COLO829 (cell line): ENCODE measurements at places on chromosomes 3 and 15.

- DNase-seq: peak; percentile 90
Observed at GRCh38 chr3:41026394-41027177, 172.7 kb upstream of the CTNNB1 start.

- no peak for DNase-seq
Observed at GRCh38 chr3:139122221-139122581, 77.5 kb upstream of the PRR23C start.

- DNase-seq: no peak
Observed at GRCh38 chr3:14531856-14532395, 8.2 kb downstream of the GRIP2 start.

- no peak for DNase-seq
Observed at GRCh38 chr15:33980159-33980558, 11.9 kb downstream of the CHRM5 start.

- DNase-seq: no peak
Observed at GRCh38 chr3:14280326-14280725, 101.7 kb downstream of the LSM3 start.

DNA sequence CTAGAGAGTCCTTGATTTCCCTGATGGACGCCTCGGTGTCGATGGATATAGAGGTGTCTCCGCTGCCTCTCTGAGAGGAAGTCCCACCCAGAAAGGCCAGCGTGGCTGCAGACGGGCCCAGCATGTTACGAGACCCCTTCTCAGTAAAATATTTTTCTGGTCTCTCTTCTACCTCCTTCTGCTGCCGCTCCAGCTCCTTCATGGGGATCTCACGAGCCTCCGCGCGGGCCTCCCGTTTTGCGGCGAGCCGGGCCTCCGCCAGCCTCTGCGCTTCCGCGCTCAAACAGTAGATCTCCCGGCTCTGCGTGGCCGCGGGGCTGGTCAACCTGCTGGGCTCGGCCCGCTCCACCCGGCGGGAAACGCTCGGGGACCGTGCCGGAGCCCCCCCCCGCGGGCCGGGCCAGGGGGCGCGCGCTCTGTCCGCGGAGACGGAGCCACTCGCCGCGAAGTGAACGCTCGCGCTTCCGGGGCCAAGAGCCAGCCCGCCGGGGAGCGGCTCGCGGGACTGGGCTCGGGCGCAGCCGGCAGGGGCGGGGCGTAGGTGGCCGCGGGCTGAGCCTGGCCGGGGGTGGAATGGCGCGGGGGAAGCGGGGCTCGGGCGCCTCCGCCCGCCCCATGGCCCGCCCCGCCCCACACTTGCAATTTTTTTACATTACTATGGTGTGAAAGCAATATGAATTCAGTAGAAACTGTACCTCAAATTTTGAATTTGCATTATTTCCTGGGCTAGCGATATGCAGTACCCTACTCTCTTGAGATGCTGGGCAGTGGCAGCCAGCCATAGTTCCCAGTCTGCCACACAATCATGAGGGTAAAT lies 10.2 kb upstream of the KCNMB3 start:
- DNase-seq: peak; percentile 34

GRCh38 chr15:29126821-29127461 lies 142.7 kb downstream of the NSMCE3 start:
- no peak for DNase-seq

- no peak for DNase-seq
Observed at GRCh38 chr3:62370112-62370857, 3.1 kb downstream of the FEZF2 start.

GRCh38 chr15:39925112-39925842 lies 5.2 kb upstream of the GPR176 start:
- DNase-seq: no peak

- DNase-seq: no peak
Observed at GRCh38 chr15:91857772-91858171, 4.3 kb downstream of the SLCO3A1 start.

- no peak for DNase-seq
Observed at GRCh38 chr3:62553811-62554210, 180.5 kb upstream of the FEZF2 start.
